ENCODE measurements at places on chromosomes 4 and X. TPM values are rescaled to one million over a fixed set of nuclear protein-coding genes. Genes with fewer than 3 reads are reported as not detected.

GRCh38 chrX:21926527-21927278, 13.8 kb upstream of the SMS start:
- no peaks in the 10 kb centered on the region for H3K27me3 ChIP-seq
- DNase-seq = no peak
- peaks cover 23% of the 10 kb centered on the region for H3K4me1 ChIP-seq

FAM241A gene
- 1.2 TPM for total RNA-seq

DNA sequence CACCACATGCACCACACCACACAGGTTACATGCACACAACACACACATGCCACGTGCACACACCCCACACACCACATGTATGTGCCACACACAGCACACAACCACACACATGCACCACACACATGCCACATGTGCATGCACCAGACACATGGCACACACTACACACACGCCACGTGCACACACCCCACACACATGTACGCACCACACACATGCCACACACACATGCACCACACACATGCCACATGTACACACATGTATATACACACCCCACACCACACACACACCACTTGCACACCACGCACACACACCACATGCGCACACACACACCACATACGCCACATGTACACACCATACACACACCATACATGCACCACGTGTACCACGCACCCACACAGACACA, 19.6 kb upstream of the MSANTD1 start:
- no peaks in the 10 kb centered on the region for H3K4me1 ChIP-seq
- no peak overlapping the region for H3K4me3 ChIP-seq
- H3K27me3 ChIP-seq = no peaks in the 10 kb centered on the region
- peak overlapping the region; percentile 7 for H3K27ac ChIP-seq

GRCh38 chr4:7865533-7865932, 74.1 kb downstream of the AFAP1 start:
- peaks cover 6% of the 10 kb centered on the region for H3K36me3 ChIP-seq
- no peak for DNase-seq
- H3K27me3 ChIP-seq = peaks cover 2% of the 10 kb centered on the region

- H3K27me3 ChIP-seq = no peaks in the 10 kb centered on the region
- no peak for DNase-seq
- H3K4me3 ChIP-seq = no peak overlapping the region
- no peaks in the 10 kb centered on the region for H3K36me3 ChIP-seq
Observed at GRCh38 chr4:113050837-113051236, 1.4 kb downstream of the ANK2 start.

DNA sequence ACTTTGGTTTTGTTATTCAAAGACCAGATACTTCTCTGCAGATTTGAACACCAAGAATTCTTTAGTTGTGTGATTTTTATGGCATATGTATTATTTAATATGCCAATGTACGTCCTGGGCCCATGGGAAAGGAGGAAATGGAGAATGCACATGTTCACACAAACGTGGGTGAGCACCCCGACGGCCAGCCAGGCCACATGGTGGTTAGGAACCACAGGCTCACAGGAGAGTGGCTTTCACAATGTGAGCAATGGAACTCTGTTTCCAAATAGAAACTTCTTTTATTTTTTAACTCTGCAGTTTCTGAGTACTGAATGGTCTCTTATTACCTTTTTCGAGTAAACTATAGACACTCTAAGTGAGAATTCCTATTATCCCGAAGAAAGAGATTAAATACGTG, 58.0 kb upstream of the UNC5C start:
- no peaks in the 10 kb centered on the region for H3K36me3 ChIP-seq
- H3K27me3 ChIP-seq = peaks cover 3% of the 10 kb centered on the region
- no peak overlapping the region for H3K27ac ChIP-seq
- DNase-seq = no peak
- no peak overlapping the region for H3K4me3 ChIP-seq
- H3K4me1 ChIP-seq = no peaks in the 10 kb centered on the region

GRCh38 chrX:122389005-122389404, 795.1 kb upstream of the GRIA3 start:
- H3K27ac ChIP-seq = no peak overlapping the region
- H3K27me3 ChIP-seq = no peaks in the 10 kb centered on the region
- no peaks in the 10 kb centered on the region for H3K4me1 ChIP-seq
- no peak overlapping the region for H3K4me3 ChIP-seq
- H3K36me3 ChIP-seq = no peaks in the 10 kb centered on the region

DNA sequence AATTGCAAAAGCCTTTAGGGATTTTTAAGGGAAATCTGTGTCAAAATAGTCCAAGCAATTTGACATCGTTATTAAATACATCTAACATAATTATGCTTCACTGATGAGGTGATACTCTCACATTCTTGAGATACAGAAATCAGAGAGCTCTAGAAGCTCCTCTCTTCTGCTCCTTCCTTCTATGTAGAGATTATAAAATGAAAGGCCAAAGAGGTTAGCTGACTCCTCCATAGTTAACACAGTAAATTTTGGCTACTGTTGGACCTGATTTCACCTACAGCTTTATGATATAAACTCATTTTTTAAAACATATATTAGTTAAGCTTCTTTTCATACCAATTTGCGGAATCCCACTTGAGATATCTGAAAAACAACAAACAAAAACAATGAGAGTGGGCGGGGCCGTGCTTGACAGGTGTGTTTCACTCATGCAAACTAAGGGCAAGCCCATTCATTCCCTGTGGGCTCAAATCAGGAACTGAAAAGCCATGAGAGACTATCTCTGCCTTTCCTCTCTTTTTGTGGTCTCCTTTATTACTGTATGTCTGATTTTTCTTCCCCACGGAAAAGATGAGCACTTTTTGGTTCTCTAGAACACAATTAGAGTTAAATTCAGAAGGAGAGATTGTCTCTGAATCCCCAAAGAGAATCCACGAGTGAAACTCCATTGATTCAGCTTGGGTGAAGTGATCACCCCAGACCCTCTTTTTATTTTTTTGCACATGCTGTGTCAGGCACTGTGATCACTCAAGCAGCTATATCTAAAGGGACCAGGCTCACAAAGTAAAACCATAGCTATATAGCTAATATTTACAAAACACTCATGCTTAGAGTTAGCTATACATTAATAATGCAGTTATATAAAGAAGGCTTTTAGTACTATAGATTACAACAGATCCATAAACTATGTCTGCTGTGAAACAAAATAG, 566.3 kb downstream of the IL15 start:
- peaks cover 26% of the 10 kb centered on the region for H3K36me3 ChIP-seq
- no peak overlapping the region for H3K27ac ChIP-seq
- no peak for DNase-seq
- peaks cover 3% of the 10 kb centered on the region for H3K4me1 ChIP-seq
- H3K27me3 ChIP-seq = no peaks in the 10 kb centered on the region

CAMK2D gene
- total RNA-seq = 38.5 TPM

TNIP3 gene
- total RNA-seq = 0.74 TPM

MAGEB17 gene
- total RNA-seq = not detected

GRCh38 chr4:73170518-73171198, 87.9 kb downstream of the ANKRD17 start:
- DNase-seq = no peak
- H3K4me1 ChIP-seq = peaks cover 9% of the 10 kb centered on the region
- H3K4me3 ChIP-seq = no peak overlapping the region
- no peaks in the 10 kb centered on the region for H3K27me3 ChIP-seq

BEND4 gene
- total RNA-seq = 0.05 TPM

DNA sequence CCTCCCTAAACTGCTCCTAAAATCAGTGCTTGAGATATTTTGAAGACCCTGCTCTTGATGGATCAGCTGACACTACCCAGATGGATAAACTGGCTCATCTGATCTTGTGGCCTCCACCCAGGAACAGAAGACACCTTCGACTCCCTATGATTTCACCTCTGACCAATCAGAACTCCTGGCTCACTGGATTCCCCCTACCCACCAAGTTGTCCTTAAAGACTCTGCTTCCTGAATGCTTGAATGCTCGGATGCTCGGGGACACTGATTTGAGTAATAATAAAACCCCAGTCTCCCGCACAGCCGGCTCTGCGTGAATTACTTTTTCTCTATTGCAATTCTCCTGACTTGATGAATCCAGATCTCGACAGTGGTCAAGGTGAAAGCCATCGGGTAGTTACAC, 12.0 kb upstream of the RPS3A start:
- no peaks in the 10 kb centered on the region for H3K4me1 ChIP-seq
- H3K36me3 ChIP-seq = no peaks in the 10 kb centered on the region
- no peak for DNase-seq
- no peak overlapping the region for H3K27ac ChIP-seq

- H3K36me3 ChIP-seq = no peaks in the 10 kb centered on the region
- DNase-seq = peak; percentile 5
- H3K4me3 ChIP-seq = no peak overlapping the region
- no peak overlapping the region for H3K27ac ChIP-seq
- H3K27me3 ChIP-seq = no peaks in the 10 kb centered on the region
Observed at GRCh38 chrX:120514236-120514635, 45.1 kb upstream of the LAMP2 start.

TRIM61 gene
- 1.1 TPM for total RNA-seq

RHOH gene
- 134 TPM for total RNA-seq

DNA sequence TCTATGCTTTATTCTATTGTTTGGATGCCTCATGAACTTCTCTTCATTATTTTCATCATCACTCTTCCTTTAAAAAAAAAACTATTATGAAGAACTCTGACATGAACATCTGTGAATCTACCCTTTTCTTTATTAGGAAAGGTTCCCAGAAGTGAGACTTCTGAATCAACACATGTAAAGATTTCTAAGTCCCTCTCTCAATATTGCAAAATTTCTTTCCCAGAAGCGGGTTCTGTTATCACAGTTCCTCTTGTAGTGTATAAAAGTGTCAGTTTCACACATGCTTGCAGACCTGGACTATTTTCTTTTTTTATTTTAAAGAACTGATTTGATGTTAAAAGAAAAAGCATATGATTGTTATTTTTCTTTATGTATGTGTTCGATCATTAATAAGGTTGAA, 330.8 kb upstream of the KLF3 start:
- no peak overlapping the region for H3K4me3 ChIP-seq
- no peak for DNase-seq
- peaks cover 59% of the 10 kb centered on the region for H3K4me1 ChIP-seq
- peaks cover 15% of the 10 kb centered on the region for H3K36me3 ChIP-seq
- no peak overlapping the region for H3K27ac ChIP-seq

DNA sequence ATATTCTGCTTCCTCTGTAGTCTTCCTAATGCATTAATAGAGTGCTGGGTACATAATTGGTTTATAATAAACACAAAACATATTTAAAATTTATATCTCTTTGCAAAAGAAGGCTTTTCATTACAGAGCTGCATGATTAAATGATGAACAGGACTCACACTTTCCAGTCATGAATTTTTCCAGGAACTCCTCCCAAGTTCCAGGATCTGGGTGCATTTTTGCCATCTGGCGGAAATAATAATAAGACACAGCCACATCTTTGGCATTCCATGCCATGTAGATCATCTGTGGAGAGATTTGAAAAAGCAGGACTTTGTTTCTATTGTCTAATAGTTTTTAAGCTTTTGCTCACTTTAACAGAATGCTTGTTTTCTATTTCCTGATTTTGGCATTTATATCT, 40.2 kb upstream of the SULT1B1 start:
- H3K27me3 ChIP-seq = no peaks in the 10 kb centered on the region
- no peaks in the 10 kb centered on the region for H3K36me3 ChIP-seq
- no peak for DNase-seq
- no peak overlapping the region for H3K27ac ChIP-seq
- H3K4me1 ChIP-seq = no peaks in the 10 kb centered on the region

ANOS1 gene
- total RNA-seq = not detected

IBSP gene
- total RNA-seq = not detected

TLR6 gene
- total RNA-seq = 3.5 TPM

GRCh38 chr4:99024481-99025275, 29.2 kb downstream of the METAP1 start:
- no peak overlapping the region for H3K4me3 ChIP-seq
- H3K27ac ChIP-seq = peak overlapping the region; percentile 4
- no peak for DNase-seq
- peaks cover 34% of the 10 kb centered on the region for H3K36me3 ChIP-seq

FAM199X gene
- 11.0 TPM for total RNA-seq

DNA sequence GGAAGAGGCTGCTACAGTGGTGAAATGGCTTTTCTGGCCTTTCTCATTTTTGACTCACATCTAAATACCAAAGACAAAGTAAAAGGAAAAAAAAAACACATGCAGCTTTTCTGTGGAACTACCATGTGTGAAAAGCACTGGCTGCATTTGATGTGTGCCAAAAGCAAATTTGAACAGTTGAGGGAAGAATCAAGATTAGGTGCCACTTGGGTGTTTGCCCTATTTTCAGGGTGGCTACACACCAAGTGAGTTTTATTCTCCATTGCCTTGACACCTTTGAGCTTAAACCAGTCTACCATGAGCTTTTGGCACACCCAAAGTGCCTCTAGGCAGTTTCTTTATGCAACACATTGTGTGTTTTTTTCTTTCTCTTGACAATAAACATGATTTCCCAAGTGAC, 423.9 kb downstream of the FAM133A start:
- H3K4me3 ChIP-seq = no peak overlapping the region
- no peak overlapping the region for H3K27ac ChIP-seq
- H3K4me1 ChIP-seq = no peaks in the 10 kb centered on the region
- no peak for DNase-seq

- H3K4me1 ChIP-seq = no peaks in the 10 kb centered on the region
- H3K36me3 ChIP-seq = no peaks in the 10 kb centered on the region
- H3K4me3 ChIP-seq = no peak overlapping the region
- no peak overlapping the region for H3K27ac ChIP-seq
- no peak for DNase-seq
Observed at GRCh38 chr4:65791111-65791811, 121.0 kb upstream of the EPHA5 start.

Measured in activated CD4-positive, alpha-beta T cell treated with anti-CD3 and anti-CD28 coated beads, Interleukin-2, amount 10 ng/mL, durations not matched to agents 7 days and 5 days (primary cell).